Left ventricle myocardium inferior (tissue), 1 donor: ENCODE measurements at places on chromosomes 12 and 14.

- DNase-seq: no peak
These were observed 6.9 kb upstream of the NAA25 start for GRCh38 chr12:112115259-112116045.

GRCh38 chr12:1836854-1837421 is 16.6 kb downstream of the LRTM2 start:
- DNase-seq: no peak

GRCh38 chr14:58750321-58751269 is 112.8 kb downstream of the DACT1 start:
- no peak for DNase-seq

DNA sequence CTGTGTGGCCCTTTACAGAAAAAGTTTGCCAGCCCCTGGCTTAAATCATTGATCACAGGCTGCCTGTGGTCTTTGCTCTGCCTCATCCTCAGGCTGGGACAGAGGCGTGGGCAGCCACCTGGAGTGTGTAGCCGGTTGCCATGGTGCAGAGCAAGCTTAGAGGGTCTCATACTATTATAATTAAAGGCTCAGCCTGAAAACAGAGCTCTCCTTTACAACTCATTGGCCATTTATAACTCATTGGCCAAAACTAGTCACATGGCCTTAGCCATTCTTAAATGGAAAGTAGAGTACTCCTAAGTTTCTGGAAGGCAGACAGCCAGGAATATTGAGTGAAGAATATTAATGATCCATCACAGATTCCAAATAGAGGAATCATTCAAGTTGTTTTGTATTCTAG is 3.0 kb downstream of the HSP90B1 start:
- no peak for DNase-seq

DNA sequence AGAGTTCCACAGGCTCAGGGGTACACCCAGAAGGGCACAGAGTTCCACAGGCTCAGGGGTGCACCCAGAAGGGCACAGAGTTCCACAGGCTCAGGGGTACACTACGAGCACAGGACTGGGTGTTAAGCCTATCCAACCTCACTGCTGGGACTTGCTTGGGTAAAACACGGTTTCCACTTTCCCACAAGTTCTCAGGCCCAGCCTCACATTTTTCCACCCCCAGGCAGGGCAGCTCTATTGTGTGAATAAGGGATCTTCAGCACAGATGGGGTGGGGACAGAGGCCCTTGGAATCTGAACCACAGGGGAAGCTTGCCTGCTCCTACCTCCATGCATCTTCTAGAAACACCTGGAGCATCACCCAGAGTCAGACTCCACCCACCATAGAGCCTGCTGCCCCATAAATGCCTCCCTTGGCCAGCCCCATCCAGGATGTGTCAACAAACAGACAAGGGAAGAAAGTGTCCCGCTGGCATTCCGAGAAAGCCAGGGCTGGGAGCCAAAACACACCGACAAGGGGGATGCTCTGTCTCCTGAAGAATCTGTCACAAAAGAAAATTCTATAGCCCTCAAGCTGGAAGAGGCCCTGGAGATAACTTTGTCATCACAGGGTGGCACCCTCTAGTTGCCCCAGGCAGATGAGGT is 4.8 kb downstream of the CRACR2A start:
- no peak for DNase-seq

GRCh38 chr12:80415466-80415865 is 28.6 kb upstream of the PTPRQ start:
- no peak for DNase-seq

DNA sequence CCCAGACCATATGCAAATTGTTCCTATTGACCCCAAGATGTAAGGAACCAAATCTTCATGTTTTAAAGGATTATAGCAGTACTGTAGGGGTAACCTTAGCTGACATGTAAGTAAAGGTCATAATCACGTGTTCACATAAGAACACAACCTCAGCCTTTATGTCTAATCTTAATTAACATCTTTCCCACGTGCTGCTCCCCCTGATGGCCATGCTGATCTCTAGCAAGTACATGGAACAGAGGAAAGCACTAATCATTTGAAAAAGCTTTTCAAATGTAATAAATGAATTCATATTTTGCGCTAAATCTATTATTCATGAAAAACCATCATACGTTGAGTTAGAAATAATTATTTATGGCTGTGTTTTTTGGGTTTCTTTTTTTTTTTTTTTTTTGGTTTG is 30.5 kb upstream of the ITPR2 start:
- DNase-seq: no peak

DNA sequence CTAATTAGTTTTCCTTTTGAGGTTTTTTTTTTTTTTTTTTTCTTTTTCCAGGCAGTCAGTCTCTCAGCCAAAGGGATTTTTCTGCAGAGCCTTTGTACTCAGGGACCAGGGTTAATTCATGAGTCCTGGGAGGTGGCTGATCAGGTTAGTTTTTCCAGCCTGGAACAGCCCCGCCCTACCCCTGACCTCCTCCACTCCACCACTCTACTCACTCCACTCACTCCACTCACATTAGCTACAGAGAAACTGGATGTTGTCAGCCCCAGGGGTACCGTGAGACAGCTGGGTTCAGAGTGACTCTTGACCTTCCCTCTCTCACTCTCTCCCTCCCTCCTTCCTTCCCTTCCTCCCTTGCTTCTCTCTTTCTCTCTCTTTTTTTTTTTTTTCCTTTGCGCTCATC is 161.0 kb downstream of the CRADD start:
- DNase-seq: no peak

- DNase-seq: no peak
These were observed 17.7 kb upstream of the CD27 start for GRCh38 chr12:6426882-6427671.

GRCh38 chr12:105756961-105757360 is 381.8 kb downstream of the NUAK1 start:
- DNase-seq: no peak
